ENCODE measurements at places on chromosomes 1 and 21. TPM values are rescaled to one million over a fixed set of nuclear protein-coding genes. Genes with fewer than 3 reads are reported as not detected.

Gene OR2T33
- total RNA-seq, result not detected

Gene IKBKE
- total RNA-seq, result 2.3 TPM

Gene VHLL
- total RNA-seq, result not detected

GRCh38 chr1:157849229-157849875 lies 7.7 kb upstream of the CD5L start:
- H3K4me3 ChIP-seq, result no peak overlapping the region
- no peak overlapping the region for H3K27ac ChIP-seq
- H3K27me3 ChIP-seq, result no peaks in the 10 kb centered on the region
- H3K4me1 ChIP-seq, result no peaks in the 10 kb centered on the region

GRCh38 chr1:154835531-154836324 lies 34.4 kb downstream of the KCNN3 start:
- no peaks in the 10 kb centered on the region for H3K27me3 ChIP-seq
- H3K27ac ChIP-seq, result no peak overlapping the region
- peaks cover 60% of the 10 kb centered on the region for H3K4me1 ChIP-seq
- H3K4me3 ChIP-seq, result no peak overlapping the region
- DNase-seq, result no peak
- H3K36me3 ChIP-seq, result no peaks in the 10 kb centered on the region

- peaks cover 100% of the 10 kb centered on the region for H3K4me1 ChIP-seq
- H3K4me3 ChIP-seq, result peak overlapping the region; percentile 45
- DNase-seq, result peak; percentile 96
- H3K27ac ChIP-seq, result no peak overlapping the region
- H3K36me3 ChIP-seq, result no peaks in the 10 kb centered on the region
- H3K27me3 ChIP-seq, result no peaks in the 10 kb centered on the region
Measured at GRCh38 chr1:226679853-226680516, 59.1 kb downstream of the ITPKB start.

DNA sequence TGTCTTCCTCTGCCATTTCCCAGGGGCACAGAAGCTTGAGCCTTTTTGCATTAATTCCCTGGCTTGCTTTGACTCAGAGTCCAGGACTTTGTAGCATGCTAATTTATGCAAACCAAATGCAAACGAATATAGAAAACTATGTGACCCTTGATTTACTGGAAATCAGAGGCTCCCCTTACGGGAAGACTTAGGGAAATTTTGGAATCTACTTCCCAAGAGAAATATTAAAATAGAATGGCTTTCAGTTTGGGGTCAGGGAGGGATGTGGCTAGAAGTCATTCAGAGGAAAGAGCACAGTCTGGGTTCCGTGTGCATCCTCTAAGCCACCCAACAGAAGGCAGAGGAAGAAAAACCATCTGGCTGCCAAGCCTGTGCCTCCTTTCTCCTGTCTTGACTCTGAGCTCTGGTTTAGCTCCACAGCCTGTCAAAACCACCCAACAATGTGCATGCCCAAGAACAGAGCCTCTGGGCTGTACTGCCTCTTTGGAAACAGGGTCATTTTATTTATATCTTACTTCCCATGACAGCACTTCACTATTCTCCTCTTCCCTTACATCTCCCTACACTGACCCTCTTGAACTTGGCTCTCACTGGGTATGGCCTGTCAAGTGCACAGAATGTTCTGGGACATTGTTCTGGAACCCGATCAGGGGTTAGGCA lies 30.1 kb downstream of the ATF3 start:
- no peaks in the 10 kb centered on the region for H3K27me3 ChIP-seq
- H3K4me3 ChIP-seq, result no peak overlapping the region
- H3K36me3 ChIP-seq, result no peaks in the 10 kb centered on the region
- H3K4me1 ChIP-seq, result no peaks in the 10 kb centered on the region

- H3K27ac ChIP-seq, result no peak overlapping the region
- H3K4me1 ChIP-seq, result peaks cover 10% of the 10 kb centered on the region
- no peak for DNase-seq
- H3K4me3 ChIP-seq, result no peak overlapping the region
- no peaks in the 10 kb centered on the region for H3K36me3 ChIP-seq
- no peaks in the 10 kb centered on the region for H3K27me3 ChIP-seq
Measured at GRCh38 chr21:38352536-38353219, 95.9 kb downstream of the KCNJ15 start.

DNA sequence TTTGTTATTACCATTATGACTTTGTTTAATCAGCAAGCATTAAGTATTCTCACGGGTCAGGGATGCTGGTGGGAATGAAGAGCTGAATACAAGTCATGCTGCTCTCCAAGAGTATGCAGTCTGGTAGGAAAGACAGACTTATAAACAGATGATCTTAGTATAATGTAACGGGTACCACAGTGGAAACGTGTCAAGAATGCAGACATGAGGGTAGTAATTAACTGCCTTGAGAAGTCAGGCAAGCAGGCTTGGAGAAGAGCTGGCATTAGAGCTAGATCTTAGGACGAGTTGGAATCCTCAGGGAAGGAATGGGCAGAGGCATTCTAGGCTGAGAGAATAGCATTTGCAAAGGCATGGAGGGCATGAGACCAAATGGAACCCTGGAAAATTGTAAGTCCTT lies 19.7 kb downstream of the FAM76A start:
- H3K36me3 ChIP-seq, result peaks cover 48% of the 10 kb centered on the region
- H3K27me3 ChIP-seq, result no peaks in the 10 kb centered on the region
- H3K4me3 ChIP-seq, result no peak overlapping the region
- DNase-seq, result no peak
- no peaks in the 10 kb centered on the region for H3K4me1 ChIP-seq
- H3K27ac ChIP-seq, result no peak overlapping the region
